ENCODE measurements at places on chromosomes 12 and 14. TPM values are rescaled to one million over a fixed set of nuclear protein-coding genes. Genes with fewer than 3 reads are reported as not detected.

- DNase-seq, result no peak
Observed at GRCh38 chr12:20245491-20245890, 122.8 kb upstream of the PDE3A start.

KCNK13 gene
- total RNA-seq, result 0.15 TPM

GPR132 gene
- 0.19 TPM for total RNA-seq

GRCh38 chr12:23025372-23026016 lies 400.5 kb downstream of the ETNK1 start:
- no peak for DNase-seq
